ENCODE measurements at places on chromosomes 4 and X.

DNA sequence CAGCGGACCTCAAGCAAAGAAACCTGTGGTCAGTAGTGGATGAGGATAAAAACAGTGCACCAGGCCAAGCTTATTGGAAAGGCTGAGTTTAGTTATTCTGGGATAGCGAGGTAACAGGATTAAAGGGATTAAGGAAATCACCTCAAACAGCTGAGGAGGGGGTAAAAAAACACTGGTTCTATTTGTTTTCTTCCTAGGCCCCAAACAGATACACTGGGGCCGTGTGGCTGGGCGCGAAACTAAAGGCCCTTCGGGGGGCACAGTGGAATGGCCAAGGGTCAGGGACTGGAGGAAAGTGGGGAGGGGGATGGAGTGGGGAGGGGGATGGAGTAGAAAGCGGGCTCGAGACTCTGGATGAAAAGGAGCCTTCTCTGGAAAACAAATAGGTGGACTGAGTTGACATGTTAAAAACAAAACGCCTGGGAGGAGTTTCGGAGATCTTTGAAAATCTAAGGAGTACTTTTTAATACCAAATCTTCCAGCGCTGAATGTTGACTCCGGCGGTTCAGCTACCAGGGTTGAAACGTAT is 2.9 kb downstream of the SOX3 start:
- no peak for DNase-seq

- DNase-seq = no peak
These were observed 3.4 kb downstream of the ATOH1 start for GRCh38 chr4:93831716-93832496.

GRCh38 chrX:75335127-75335458 is 61.2 kb downstream of the UPRT start:
- no peak for DNase-seq

DNA sequence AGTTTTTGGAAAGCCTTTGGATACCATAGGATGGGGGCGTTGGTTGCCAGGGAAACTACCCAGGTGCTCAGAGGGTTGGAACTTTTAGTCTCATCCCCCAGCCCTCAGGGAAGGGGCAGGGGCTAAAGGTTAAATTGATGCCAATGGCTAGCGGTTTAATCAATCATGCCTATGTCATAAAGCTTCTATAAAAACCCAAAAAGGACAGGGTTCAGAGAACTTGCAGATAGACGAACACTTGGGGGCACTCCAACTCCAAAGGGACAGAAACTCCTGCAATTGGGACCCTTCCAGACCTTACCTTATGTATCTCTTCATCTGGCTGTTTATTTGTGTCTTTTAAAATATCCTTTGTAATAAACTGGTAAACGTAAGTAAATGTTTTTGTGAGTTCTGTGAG is 30.0 kb upstream of the GPR173 start:
- no peak for DNase-seq

DNA sequence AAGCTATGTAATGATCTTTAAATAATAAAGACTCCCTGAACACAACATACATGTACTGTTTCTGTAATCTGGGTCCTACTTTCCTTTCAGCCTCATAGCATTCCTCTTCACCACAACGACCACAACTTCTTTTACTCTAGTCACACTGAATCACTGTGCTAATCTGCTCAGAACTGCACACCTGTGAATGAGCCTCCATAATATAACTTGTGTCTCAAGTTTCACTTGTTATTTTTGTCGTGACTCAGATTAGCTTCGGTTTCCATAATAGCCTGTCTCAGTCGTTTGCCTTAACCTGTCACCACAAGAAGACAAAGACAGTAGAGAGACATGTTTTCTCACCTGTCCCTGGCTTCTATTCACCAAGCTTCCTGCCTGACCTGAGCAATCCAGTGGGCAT is 61.8 kb downstream of the MAGED1 start:
- no peak for DNase-seq

Data from fibroblast of skin of scalp (primary cell).